Anterior cingulate cortex (tissue), 58 donors: ENCODE measurements at places on chromosomes 6 and 20.

GRCh38 chr6:134161041-134161440 lies 108.6 kb upstream of the SLC2A12 start:
- DNase-seq = no peak

GRCh38 chr20:39289316-39289715 lies 327.2 kb downstream of the DHX35 start:
- DNase-seq = no peak

- no peak for DNase-seq
Measured at GRCh38 chr6:170459451-170459850, 93.7 kb downstream of the PSMB1 start.

DNA sequence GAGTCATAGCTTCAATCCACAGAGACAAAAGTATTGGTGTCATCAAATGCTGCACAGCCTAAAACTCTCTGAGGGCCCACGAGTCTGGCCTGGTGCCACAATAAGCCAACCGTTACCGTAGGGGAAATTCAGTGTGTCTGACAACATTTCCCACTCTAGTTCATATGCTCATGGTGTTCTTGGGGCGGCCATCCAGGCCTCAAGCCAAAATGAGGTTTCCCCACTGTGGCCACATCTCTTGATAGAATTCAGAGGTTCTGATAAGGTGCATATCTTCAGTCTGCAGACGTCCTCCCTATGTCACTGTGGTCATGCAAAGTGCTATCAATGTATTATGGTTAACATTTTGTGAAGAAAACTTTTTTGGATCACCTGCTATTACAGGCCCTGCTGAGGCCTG lies 627.7 kb downstream of the QKI start:
- DNase-seq = no peak

DNA sequence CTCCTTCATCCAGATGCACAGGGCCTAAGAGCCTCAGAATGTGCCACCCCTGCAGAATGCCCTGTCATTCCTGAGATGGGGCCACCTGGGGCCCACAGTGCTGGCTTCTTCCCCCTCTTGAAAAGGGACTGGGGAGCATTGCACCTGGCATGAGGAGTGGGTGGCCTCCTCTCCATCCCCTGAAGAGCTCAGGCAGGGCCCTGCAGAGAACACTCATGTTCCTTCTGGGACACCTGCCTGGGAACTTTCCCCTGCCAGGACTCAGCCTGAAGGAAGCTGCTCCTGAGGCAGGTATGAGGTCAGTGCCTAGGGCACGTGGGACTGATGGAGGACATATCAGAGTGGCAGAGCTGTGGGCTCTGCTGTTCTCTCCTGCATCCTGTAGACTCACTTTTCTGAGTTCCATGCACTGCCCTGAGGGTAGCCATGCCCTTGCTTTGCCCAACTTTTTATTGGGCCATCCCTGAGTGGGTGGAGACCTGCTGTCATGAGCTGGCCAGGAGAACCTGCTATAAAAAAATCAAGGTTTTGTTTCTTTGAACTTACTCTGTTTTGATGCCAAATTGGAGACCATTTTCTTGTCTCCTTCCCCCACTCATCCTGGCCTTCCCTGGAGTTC lies 19.5 kb downstream of the CCDC167 start:
- DNase-seq = no peak

DNA sequence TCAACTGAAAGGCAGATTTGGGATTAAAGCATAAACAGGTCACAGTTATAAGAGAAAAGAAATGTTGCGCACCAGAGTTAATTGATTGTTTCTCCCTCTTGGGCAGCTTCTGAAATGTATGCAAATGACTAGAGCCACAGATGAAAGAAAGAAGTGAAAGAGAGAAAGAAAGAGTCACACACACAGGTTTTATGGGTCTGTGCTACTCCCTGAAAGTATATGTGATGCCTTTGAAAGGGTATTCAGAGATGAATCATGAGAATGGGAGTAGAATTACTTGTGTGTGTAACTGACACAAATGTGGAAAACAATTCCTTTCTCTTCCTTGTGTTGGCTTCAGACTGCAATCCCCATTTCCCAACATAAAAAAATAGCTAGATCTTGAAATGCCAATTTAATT lies 196.9 kb downstream of the FOXA2 start:
- DNase-seq = no peak

- DNase-seq = no peak
Measured at GRCh38 chr6:159871241-159871640, 19.5 kb upstream of the MAS1 start.

GRCh38 chr20:61805781-61806180 lies 259.9 kb downstream of the TAF4 start:
- DNase-seq = no peak

DNA sequence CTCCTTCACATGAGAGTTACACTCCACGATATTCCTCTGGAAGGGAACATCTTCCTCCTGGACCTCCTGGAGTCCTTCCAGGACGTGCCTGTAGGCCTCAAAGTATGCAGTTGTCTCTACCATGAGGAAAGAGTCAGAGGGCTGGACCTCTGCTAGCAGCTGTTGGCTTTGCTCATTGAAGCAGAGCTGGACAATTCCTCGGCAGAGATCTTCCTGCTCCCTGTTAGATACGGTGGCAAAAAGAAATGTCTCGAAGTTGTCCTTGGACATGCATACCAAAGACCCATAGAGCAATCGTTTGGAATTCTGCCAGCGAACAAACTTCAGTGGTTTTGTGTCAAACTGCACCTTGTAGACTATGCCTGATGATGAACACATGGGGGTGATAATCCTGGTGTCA lies 7.7 kb downstream of the ZNFX1 start:
- no peak for DNase-seq

- DNase-seq = no peak
Measured at GRCh38 chr6:46377209-46377608, 114.0 kb downstream of the RCAN2 start.

DNA sequence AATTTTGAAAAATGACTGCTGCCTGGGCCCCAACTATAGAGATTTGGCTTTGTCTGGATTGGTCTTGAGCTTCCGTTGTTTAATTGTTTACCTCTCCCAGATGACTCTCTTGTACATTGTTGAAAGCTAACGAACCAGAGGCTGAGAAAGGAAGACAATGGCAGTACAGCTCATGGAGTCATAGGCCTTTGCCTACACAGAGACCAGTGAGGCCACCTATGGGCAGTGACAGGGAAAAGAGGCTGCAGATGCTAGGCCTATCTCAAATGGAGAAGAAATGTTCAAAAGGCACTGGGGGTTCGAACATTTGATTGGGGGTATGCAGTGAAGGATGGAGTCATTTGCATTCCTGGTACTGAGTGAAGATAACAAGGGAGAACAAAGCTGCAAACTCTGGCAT lies 29.1 kb downstream of the OPN5 start:
- DNase-seq = no peak

DNA sequence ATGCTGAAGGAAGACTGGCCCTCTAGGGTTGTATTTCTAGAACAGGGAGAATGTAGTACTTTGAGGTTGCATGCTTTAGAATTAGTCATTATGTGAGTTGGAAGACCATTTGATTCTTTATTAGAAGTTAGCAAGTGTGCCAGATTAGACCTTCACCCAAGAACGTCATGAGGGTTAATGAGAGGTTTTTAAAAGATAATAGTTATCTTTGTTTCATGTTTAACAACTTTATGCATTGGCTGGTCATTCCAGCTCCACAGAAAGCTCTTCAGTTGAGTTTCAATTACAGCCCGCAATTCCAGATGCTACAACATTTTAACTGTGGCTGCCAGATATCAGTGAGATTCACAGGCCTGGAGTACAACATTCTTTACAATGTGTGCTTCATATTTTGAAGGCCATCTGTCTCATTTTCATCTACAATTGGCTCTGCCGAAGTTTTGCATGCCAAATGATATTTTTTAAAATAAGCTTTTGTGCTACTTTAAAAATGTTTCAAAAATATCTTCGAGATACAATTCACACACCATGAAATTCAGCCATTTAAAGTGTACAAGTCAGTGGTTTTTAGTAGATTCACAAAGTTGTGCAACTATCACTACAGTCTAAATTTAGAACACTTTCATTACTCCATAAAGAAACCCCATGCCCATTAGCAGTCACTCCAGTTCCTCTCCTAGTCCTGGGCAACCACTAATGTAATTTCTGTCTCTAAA lies 61.1 kb upstream of the FBXO30 start:
- no peak for DNase-seq

GRCh38 chr6:36094753-36095496 lies 35.4 kb upstream of the MAPK13 start:
- peak; percentile 74 for DNase-seq

- no peak for DNase-seq
Measured at GRCh38 chr6:2853769-2854395, 12.2 kb upstream of the SERPINB1 start.

- DNase-seq = no peak
Measured at GRCh38 chr20:35901678-35902544, 52.4 kb downstream of the SCAND1 start.

- DNase-seq = no peak
Measured at GRCh38 chr20:62741701-62742491, 33.3 kb downstream of the NTSR1 start.

- no peak for DNase-seq
Measured at GRCh38 chr6:74638412-74638811, 567.4 kb downstream of the COL12A1 start.

GRCh38 chr6:160396292-160396691 lies 48.1 kb downstream of the SLC22A3 start:
- DNase-seq = no peak

- DNase-seq = no peak
Measured at GRCh38 chr6:4858194-4859015, 82.2 kb downstream of the CDYL start.

DNA sequence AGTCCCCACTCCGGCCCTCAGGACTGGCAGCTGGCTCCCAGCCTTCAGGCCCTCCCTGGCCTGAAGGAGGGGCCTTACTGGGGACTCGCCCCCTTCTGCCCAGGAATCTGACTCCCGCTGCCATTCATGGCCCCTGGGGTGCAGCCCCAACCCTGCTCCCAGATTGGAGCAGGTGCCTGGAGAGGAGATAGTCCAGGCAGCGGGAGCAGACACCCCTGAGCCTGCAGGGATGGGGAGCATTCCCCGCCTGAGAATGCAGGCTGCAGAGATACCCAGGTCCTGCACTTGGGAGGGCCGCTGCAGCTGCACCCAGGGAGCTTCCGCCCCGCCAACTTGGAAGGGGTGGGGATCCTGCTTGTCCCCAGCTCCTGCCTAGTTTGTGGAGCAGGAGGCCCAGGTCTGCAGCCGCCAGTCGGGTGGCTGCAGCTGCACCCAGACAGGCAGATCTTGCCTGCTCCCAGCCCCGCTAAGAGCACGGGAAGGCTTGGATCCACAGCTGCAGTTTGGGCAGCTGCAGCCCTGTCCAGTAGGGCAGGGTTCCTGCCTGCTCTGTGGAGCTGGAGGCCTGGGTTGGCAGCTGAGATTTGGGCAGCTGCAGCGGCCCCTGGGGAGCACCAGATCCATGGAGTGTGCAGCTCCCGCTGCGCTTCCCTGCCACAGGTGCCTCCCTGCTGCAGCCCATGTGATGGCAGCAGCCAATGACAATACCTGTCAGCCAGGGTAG lies 5.2 kb downstream of the GTSF1L start:
- no peak for DNase-seq

DNA sequence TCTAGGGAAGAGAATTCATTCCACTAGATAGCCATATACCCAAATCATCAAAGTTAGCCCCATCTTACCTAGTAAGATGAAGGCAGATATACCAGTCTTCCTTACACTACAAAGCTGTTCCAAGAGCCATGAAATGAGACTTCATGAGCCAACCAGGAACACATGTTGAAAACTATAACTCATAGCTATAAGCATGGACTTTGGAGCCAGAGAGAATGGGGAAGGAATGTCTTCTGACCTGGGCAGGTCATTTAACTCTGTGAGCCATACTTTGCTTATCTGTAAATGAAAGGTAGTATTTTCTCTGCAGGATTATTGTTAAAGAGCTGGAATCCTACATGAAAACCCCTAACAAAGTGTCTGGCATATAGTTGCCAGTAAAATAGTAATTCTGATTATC lies 27.3 kb downstream of the ADGRF5 start:
- no peak for DNase-seq
